ENCODE measurements at places on chromosomes 13 and 19.

DNA sequence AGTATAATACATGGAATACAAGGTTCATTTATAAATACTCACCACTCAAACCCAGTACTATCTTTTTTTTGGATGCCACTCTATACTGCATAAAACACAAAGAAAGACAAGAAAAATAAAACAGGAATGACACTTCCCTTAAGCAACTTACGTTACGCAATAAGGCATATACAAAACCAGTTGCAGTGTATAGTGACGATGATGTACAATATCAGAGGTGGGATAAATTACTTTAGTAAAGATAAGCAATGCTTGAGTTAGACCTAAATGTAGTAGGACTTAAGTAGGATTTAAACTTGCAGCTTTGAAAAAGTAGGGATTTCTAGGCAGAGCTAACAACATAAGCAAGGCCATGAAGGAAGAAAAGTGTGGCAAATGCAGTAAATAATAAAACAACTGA is 374.9 kb downstream of the SPRY2 start:
- no peak for DNase-seq

DNA sequence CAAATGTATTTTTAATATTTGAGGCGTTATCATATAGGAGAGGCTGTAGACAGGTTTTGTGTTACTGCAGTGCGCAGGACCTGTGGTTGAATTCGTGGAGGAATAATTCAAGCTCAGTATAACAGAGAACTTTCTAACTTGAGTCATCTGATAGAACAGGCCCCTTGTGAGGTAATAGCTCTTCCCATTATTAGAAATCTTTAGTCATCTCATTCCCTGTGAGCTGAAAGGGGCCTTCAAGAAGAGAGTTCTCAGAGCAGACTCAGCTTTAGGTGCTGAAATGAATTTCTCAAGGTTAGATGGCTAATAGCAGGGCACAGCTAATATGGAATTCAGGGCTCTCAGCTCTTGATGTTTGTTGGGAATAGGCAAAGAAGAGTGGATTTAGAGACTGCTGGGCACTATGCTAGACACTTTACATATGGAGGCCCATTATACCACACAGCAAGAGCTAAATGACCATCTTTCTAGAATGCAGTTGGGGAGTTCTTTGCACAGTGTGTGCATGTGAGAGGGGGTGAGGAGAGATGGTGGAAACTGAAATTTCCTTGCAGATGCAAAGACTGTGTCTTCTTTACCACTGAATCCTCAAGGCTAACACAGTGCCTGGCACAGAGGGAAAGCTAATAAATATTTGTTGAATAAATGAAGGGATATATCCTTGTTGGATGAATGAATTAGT is 89.5 kb downstream of the DGKH start:
- DNase-seq, result no peak

DNA sequence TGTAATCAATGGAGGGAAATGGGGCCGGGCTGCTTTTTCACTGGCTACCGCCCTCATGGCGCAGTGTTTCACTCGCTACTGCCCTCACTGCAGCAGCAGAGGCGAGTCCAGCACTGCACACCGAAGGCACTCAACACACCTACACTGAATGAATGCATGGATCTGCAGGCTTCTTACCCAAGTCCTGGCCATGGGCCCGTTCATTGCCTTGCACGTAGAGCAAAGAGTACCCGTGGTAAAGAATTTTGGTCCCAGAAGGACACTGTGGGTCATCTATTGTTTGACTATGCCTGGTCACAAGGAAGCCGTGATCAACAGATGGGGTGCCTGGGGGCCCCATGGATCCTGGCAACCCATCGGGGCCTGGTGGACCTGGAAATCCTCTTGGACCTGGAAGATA is 144.9 kb downstream of the COL4A1 start:
- no peak for DNase-seq

DNA sequence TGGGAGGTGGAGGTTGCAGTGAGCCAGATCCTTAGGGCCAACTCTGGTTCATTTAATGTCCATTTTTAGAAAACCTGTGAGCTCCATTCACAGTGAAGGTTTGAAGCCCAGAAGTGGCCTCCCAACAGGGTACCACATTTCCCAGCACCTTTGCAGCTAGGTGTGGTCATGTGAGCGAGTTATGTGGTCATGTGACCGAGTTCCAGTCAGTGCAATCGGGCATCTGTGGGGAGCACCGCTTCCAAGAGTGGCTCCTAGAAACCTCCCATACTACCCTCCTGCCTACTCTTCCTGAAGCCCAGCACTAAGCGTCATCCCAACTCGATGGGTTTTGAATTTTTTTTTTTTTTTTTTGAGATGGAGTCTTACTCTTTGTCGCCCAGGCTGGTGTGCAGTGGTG is 663 bp upstream of the PLA2G4C start:
- DNase-seq, result no peak

DNA sequence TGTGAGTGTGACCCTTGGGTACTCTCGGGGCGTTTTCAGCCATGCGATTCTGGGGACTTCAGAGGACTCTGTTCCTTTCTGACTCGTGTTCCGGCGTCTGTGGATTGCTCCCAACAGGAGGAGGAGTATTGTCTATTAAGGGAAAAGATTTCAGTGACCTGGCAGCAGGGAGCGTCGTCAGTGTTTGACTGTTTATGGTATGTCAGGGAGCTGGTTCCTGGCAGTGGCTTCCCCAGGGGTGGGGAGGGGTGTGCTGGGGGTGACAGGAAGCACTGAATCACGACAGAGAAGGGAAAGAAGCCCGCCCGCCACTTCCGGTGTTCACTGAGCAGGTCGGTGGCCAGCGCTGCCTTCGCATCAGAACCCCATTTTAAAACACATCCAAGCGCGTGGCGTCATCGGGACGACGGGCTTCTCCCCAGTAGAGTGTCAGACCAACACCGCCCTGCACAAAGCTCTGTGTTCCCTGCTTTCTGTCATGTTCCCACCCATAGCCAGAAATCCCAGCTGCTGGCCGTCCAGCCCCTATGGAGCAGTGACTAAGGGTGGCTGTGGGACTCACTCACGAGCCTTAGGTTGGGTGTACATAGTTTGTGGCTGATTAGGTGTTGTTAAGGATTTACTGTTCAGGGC is 33.8 kb downstream of the COL4A2 start:
- DNase-seq, result no peak
